ENCODE measurements at places on chromosomes 5 and 9.

DNA sequence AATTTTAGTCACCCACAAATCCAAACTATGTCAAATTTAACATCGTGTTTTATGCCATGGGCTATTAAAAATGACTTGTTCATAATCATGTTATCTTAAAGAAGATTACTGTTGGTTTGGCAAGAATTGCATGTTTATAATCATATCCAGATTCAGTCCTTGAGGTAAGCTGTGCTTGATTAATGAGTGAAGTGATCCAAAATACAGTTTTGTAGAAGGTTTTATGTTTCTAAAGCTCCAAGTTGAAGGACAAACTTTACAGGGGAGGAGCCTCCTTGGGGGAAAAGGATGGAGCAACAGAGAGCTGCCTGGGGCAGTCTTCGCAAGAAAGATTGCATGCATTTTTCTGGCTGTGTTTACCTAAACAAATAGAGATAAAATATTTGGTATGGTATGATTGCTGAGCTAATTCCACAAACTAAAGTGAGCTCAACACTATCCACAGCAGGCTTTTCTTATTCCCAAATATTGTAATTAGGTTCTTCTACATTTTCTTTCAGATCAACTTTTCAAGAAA lies 189.5 kb upstream of the TYRP1 start:
- no peak for DNase-seq

GRCh38 chr9:136543280-136543679 lies 2.6 kb downstream of the NOTCH1 start:
- DNase-seq, result no peak

DNA sequence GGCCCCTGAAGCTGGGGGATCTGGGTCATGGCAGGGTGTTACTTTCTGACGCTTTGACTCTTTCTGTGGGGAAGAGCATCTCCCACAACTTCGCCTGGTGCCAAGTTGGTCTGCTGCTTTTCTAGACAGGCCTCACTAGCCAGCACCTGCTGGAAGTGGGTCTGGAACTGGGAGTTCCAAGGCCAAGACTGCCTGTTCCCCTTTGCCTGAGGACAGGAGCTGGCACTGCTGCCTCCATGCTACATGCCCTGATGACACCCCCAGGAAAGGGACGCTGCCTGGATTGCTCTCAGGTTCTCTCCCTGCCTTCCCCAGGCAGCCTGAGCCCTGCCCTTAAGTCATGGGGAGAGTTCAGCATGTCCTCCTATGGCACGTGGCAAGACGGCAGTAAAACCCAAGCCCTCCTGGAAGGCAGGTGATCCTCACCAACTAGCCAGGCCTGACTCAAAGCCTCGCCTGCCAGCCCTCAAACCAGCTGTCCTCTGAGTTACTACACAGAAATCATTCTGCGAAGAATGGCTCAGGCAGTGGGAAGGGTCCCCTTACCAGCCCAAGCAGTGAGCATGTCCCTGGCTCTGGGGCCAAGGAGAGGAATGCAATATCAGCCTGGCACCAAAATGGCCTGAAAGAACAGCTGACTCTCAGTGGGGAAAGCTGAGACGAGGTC lies 35.8 kb downstream of the SEC61B start:
- DNase-seq, result no peak

DNA sequence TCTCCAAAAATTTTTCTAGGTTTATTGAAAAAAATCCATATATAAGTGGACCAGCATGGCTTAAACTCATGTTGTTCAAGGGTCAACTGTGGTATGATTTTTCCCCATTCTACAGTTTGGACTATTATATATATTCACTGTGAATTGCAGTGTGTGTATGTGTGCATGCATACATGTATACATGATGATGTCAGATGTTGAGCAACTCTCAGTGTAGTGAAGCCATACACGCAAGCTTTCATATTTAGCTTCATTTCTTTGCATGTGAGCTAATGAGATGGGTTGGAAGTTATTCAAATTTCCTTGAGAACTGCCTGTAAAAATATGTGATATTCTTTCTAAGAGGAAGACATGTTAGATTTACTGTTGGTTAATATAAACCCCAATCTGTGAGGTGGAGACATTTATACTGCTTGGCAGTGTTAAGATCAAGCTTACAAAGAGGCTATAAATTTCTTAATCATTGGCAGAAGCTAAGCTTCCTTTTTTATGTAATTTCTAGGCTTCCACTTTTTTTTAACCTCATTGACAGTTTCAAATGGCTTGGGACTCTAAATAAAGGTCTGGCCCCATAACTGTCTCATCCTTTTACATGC lies 134.8 kb downstream of the GABRG2 start:
- DNase-seq, result no peak

- DNase-seq, result no peak
Measured at GRCh38 chr9:87587356-87587745, 89.7 kb downstream of the DAPK1 start.

DNA sequence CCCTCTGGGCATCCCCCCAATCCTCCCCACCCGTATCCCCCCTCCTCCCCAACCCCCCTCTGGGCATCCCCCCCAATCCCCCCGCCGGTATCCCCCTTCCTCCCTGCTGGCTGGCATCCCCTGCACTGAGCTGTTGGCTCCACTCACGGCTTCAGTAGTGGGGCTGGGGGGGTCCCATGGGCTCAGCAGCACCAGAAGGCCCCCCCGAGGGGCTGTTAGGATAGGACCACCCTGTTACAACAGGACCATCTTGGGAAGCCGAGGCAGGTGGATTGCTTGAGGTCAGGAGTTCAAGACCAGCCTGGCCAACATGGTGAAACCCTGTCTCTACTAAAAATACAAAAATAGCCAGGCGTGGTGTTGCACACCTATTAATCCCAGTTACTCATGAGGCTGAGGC lies 42.4 kb downstream of the EXD3 start:
- no peak for DNase-seq

DNA sequence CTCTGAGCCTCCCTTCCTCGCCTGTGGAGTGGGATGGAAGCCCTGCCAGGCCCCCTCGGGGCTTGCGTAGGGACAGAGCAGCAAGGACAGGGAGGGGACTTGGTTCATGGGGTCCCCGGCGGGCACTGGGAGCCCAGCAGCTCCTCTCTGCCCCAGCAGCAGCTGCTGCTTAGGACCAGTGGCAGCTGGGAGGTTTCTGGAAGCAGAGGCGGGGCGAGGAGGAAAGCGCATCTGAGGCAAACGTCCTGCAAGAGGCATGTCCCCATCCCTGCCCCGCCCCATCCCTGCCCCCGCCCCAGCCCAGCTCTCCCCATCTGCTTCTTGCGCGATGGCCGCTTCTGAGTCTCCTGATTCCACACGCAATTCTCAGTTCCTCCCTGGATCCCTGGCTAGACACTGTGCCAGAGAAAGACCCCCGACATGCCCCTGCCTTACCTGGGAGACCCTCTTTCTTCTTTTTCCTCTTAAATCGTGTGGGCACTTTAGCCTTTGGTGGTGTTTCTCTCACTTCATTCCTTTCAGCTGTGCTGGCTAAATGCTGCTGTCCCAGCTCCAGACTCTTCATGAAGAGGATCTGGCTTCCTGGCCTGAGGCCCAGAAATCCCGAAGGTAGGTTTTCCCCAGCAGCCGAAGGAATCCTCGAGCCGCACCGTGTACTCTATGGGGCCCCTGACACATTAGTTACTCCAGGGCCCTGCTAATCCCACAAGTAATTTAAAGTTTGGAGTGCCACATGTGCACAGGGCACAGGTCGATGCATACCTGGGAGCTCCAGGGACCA lies 4.4 kb upstream of the OR2S2 start:
- no peak for DNase-seq

DNA sequence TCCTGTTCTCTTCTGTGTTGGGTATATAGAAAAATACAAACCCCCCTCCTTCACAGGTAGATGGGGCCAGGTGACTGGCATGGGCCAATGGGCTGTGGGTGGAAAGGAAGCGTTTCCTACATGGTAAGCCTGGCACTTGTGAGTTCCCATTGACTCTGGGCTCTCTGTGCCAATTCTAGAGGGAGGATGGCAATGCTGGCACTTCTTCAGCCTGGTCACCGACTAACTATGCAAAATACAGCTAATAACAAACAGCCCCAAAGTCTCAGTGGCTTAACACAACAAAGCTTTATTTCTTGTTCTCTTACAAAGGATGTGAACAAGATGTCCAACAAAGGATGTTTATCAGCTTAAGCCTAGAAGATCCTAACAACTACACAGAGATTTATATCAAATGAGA lies 258.1 kb downstream of the SYK start:
- DNase-seq, result no peak
